HuH-7 (cell line): ENCODE measurements at places on chromosomes 11 and 22.
A peak's percentile ranks its signal among the peaks of the same experiment; 100 is the strongest.

- no peak for DNase-seq
Observed at GRCh38 chr11:10975287-10975721, 117.5 kb upstream of the ZBED5 start.

DNA sequence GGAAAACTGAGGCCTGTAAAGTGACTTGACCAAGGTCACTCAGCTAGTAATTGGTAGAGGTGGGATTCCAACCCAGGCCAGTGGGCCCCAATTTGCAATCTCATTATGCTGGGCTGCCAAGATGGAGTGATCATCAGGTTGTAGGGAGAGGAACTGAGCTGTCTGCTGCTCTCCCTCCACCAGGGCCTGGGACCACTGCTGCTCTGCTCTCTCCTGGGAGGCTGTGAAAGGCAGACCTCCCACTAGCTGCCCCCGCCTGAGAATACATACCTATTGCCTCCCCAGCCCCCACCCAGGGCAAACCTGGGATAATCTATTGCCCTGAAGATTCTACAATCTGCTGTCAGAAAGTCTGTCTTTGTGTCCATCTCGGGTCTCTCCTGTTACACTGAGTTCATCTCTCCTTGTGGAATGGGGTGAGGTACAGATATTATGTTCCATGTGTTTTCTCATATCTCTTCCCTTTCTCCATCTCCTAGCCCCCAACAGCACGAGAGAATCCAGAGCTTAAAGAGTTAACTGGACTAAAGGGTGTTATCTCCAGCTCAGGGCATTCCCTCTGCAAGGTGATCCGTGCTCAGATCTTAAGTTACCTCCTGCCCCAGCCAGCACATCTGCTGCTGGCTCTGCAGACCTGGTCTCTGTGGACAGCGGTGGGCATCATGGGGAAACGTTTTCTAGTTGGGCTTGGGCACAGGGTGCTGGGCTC, 5.6 kb downstream of the NECTIN1 start:
- no peak for DNase-seq

DNA sequence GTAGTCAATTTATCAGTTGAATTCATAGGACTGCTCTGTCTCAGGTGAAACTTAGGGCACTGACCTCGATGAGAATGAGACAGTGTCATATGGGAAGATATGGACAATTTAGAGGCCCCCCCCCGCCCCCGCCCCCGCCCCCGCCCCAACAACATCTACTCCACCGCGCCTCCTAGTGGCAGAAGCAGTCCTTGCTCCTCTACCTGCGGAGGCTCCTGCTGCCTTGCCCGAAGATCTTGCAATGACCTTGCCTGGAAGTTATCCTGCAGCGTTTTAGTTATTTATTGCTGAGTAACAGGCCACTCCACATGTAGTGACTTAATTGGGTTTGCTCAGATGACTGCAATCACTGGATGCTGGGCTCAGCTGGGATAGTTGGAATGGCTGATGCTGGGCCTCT, 15.2 kb downstream of the SERPINH1 start:
- DNase-seq, result peak; percentile 67

DNA sequence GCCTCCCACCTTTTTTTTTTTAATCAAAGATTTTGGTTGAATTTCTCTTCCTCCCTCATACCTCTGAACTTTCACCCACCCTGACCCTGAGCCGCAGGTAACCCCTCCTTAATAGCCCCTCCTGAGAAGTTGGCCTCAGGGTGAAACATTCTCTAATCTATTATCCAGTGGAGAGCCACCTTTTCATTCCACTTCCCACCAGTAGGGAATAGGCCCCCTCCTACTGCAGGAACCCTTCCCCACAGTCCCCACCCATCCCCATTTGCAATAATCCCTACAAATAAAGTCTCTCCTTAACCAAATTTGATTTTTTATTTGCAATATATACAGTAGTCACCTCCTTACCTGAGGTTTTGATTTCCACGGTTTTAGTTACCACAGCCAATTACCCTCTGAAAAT, 2.1 kb upstream of the SLC35F2 start:
- DNase-seq, result no peak

DNA sequence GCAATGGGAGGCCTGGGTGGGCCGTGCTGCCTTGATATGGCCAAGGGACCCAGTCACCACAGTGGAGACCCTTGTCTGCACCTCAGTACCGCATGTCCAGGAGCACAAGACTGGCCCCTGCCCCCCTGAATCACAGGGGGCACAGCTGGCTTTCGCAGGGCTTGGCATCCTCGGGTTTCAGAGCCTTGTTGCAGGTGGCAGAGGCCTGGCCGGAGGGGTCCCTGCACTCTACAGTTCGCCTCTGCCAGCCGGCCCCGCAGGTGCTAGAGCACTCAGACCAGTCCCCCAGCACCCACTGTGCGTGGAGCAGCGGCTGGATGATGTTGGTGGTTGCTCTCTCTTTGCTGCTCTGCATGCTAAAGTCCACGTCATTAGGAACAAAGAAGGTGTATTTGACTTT, 23.0 kb downstream of the ADAMTS8 start:
- DNase-seq, result no peak

- DNase-seq, result no peak
Observed at GRCh38 chr11:44945666-44946065, 5.0 kb downstream of the TP53I11 start.

GRCh38 chr11:44936951-44937543, 13.6 kb downstream of the TP53I11 start:
- DNase-seq, result no peak

- DNase-seq, result no peak
Observed at GRCh38 chr22:31136711-31137110, 3.6 kb downstream of the PLA2G3 start.

- no peak for DNase-seq
Observed at GRCh38 chr11:110757962-110758755, 45.9 kb upstream of the ARHGAP20 start.

GRCh38 chr11:7143908-7144307, 55.1 kb downstream of the RBMXL2 start:
- DNase-seq, result no peak
